ENCODE measurements at places on chromosomes 1 and 21.

DNA sequence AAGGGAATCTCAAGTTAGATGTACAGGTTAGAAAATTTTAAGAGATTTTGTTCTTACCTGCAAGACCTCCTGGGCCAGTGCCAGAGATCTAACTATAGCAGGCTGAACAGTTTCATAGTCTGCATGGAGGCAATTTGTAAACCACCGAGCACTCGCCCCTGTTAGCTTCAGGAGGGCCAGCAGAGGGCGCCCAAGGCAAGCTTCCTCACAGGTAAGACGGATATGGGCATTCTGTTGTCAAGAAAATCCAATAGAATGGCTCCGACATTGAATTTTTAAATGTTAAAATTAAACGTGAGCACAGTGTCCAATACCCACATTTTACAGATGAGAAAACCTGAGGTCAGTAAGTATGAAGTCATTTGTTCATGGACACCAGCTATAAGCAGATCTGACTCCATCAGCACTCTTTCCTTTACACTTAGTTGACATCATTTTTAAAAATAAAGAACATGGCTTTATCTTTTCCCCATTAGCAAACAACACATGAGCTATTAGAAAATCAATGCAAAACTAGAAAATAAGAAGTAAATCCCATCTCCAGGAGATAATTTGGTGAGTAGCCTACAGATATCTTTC, 2.2 kb downstream of the REG4 start:
- peak; percentile 84 for DNase-seq

DNA sequence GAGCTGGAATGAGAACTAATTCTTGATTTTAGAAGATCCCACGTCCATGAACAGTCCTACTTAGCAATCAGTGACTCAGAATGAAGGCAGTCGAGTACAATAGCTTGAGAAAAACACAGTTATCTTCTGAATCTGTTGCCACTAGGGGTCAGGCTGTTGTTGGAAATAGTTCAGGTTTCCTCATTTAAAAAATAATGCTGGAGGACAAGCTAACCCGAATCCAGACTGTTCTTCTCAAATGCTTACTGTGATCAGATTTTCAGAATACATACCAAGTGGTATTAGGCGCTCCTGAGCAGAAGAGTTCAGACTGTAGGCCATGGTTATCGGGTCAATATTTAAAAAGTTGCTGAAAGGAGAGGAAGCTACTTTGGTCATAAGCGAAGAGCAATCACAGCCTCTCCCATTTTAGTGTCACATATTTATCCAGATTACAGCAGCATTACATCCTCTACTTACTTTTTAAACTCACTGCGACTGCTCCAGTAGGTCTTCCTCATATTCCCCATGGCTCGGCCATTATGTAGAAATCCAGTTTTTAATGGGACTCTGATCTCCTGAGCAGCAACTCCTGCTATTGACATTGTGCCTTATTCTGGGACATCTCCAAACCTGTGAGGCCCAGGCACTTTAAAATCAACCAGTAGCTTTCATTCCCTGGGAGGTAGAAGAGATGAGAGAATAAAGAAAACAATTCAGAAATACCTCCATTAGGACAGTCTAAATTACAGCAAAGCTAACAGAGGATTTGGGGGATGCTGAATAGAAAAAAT, 10.9 kb downstream of the ERRFI1 start:
- no peak for DNase-seq

- no peak for DNase-seq
Observed at GRCh38 chr1:87682565-87682964, 353.9 kb downstream of the LMO4 start.

DNA sequence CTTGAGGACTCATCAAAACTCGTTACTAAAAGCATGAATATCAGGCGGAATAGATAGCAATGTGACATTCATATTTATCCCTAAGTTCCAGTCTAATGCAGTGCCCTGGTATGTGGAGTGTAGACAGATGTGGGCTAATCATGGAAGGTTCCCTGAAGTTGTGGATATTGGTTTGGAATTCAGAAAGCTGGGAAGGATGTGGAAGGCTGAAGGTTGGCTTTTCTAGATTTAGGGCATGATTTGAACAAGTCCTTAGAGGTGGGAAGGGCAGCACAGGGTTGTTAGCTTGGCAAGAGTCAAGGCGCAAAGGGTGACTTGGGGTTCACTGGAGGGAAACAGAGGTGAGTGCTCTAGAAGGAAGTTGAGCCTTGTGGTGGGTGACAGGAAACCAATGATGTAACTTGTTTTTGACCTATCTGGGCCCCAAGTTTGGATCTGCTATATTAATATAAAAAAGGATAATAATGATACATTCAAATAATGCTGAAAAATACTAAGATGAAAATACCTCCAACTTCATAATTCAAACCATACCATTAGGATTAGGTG, 21.9 kb downstream of the LGALS8 start:
- no peak for DNase-seq

DNA sequence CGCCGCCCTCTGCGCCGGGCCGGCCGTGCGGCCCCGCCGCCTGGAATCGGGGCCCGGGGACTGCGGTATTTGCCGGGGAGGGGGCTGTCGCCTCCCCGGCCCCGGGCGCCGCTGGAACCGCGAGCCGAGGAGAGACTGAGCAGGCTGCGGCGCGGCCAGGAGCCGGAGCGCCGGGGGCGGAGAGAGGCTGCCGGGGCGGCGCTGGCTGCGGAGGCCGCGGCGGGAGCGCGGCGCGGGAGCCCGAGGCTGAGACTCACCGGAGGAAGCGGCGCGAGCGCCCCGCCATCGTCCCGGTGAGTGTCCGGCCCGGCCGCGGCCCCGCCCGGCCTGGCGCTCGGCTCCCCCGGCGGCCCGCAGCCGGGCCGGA, 746 bp downstream of the DYRK1A start:
- DNase-seq, result no peak

DNA sequence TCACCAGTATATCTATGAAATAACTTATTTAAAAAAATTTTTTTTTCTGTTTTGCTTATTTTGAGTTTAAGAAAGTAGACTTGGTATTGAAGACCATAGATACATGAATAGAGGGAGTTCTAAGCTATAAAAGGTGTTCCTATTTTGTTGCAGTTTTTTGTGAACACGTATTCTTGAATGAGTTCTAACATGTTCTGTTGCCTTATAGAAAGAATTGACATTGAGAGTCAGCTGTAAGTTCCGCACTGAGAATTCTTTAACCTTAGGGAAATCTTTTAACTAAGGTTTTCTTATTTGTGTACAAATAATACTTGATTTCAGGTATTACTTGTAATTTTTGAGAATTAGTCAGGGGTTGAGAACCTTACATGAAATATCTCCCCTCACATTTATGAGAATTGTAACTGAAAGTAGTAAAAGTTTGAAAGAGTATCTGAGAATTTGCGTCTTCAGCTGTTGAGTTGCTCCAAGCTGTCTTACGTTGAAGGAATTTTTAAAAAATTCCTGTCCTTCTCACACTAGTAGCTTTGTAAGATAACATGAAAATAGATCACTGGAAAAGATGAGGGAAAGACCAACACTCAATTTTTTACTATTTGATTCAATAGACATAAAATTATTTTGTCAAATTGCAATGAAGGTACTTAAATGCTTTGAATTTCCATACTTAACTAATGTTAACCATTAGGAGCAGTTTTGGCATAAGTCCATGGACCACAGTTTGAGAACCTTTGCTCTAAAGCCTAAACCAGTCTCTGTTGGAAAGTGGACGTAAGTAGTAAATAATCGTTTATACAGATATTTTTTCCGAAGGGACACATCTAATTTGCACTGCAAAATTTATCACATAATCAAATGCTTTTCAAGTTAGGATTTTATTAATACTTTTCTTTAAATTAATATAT, 3.8 kb downstream of the DR1 start:
- DNase-seq, result no peak

DNA sequence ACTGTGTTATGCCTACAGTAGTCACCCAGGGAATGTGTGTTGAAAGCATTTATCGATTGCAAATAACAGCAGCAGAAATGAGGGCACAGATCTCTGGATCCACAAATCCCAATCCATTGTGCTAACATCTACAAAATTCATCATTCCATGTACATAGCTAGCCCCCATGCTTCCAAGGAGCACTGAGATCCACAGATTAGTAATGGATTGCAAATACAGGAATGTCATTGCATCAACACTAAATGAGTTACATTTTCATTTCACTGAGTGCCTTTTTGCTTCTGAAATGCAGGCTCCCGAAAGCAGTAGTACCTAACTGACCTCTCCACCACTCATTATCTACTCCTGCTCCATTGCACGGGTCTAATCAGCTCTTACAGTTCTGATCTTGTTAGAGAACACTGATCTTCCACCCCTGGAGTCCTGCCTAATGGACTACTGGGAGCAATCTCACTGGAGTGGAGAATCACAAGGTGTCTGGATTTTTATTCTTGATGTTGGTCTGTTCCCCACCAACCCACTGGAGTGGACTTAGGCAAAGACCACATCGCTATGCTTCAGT, 30.5 kb downstream of the ASTN1 start:
- DNase-seq, result no peak

All from cardiac septum (tissue), 1 donor.